ENCODE measurements at places on chromosomes 5 and 9.

GRCh38 chr5:35212122-35212982 is 17.9 kb downstream of the PRLR start:
- DNase-seq = no peak

- peak; percentile 85 for DNase-seq
Observed at GRCh38 chr5:145237843-145238242, 597.3 kb downstream of the PRELID2 start.

GRCh38 chr5:60382716-60383115 is 317.2 kb downstream of the DEPDC1B start:
- DNase-seq = peak; percentile 76

GRCh38 chr9:104319685-104320084 is 184.4 kb upstream of the OR13F1 start:
- DNase-seq = no peak

DNA sequence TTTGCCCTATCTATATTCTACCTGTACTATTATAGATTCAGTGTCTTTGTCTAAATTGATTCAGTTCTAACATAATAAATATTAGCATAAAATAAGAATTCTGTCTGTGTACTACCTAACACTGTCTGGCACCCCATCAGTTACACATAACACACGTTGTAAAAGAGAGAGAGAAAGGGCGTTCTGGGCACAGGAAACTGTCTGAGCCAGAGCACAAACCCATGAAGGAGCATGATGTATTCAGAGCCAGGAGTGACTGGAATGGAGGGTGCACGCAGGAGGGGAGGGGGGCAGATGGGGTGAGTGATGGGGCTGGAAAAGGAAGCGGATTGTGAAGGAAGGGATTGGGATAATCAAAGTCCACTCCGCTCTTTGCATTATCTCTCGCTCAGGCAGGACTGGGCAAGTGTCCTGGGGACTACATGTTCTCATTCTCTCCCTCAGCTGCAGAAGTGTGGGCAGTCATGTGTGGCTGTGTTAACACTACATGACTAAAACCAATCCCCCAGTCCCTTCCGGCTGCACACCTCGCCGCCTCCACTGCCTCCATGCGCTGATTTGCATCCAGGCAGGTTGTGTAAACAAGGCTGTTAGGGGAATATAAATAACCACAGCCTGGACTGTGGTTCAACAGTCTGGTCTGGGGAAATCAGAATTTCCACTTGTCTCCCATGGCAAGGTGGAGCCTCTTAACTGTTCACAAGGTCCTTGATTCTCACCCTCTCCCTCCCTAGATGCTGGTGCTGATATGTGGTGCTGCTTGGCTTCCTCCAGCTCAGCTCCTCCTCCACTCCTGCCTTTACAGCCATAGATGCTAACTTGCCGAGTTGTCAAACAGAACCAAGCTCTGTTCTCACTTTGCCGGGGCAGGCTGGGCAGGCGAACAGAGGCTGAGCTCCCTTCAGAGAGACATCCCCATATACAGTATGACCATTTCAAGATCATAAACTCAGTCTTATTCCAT is 367.5 kb upstream of the BRINP1 start:
- no peak for DNase-seq

- DNase-seq = no peak
Observed at GRCh38 chr9:125805057-125805456, 57.9 kb downstream of the PBX3 start.

DNA sequence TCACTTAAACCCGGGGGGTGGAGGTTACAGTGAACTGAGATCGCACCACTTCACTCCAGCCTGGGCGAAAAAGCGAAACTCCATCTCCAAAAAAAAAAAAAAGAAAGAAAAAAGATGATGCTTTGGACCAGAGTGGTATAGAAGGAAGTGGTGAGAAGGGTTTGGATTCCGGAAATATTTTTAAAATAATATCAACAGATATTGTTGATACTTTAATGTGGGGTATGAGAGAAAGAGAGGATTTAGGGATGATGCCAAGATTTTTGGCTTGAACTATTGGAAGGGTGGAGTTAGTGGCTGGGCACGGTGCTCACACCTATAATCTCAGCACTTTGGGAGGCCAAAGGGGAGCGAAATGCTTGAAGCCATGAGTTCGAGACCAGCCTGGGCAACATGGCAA is 49.6 kb upstream of the PLIN2 start:
- no peak for DNase-seq
